Naive thymus-derived CD8-positive, alpha-beta T cell (primary cell): ENCODE measurements at places on chromosomes 5 and 9. TPM values are rescaled to one million over a fixed set of nuclear protein-coding genes. Genes with fewer than 3 reads are reported as not detected.
A peak's percentile ranks its signal among the peaks of the same experiment; 100 is the strongest.

DNA sequence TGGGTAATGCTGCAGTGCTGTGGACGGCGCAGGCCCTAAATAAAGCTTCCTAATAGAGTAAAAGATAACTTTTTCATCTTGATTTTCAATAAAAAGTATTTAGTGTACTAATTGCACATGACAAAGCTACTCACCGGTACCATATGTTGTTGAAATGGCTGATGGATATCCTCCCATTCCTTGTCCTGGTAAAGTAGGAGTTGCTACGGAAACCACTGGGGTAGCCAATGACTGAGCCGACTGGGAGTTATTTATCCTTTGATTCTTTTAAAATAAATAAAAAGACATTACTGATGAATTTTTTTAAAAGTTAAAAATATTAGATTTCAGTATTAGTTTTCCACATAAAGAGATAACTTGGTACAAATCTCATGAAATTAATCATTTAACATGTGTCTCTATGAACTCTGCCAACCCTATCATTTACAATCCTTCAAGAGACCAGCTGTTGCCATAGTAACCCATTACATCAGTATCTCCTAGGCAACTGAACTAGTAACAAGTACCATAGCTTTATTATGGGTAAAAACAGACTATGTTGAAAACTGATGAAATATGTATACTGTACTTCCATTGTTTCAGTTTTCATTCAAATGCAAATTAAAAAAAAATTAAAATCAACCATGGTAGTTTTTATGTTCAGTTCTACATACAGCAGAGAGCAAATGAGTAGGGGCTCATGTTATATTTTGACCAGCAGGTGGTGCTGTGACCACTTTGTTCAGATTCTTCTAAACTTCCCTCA, 153.7 kb downstream of the MEF2C start:
- DNase-seq, result peak; percentile 76

DNA sequence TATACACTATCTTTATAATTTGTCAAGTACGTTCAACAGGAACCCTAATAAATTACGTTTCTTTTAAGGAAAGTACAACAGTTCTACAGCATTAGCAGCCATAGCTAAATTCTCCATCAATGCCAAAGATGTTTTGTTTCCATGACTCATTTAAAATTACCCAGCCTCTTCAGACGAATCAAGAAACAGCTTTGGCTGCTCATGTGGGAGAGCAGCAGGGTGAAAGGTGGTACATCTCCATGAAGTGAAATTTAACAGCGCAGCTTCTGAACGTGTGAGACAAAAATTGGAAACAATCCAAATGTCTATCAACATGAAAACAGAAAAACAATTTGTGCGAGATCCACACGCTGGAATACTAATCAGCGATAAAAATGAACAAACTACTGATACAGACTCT, 327.3 kb upstream of the CDH6 start:
- DNase-seq, result no peak

GRCh38 chr5:112126982-112127381, 292.1 kb downstream of the EPB41L4A start:
- no peak for DNase-seq

- no peak for DNase-seq
These were observed 6.4 kb upstream of the TEX48 start for GRCh38 chr9:114688379-114688778.

- no peak for DNase-seq
These were observed 140.8 kb downstream of the C9orf152 start for GRCh38 chr9:110066929-110067716.

Gene GPX3
- not detected for polyA plus RNA-seq

Gene FAT2
- not detected for polyA plus RNA-seq

DNA sequence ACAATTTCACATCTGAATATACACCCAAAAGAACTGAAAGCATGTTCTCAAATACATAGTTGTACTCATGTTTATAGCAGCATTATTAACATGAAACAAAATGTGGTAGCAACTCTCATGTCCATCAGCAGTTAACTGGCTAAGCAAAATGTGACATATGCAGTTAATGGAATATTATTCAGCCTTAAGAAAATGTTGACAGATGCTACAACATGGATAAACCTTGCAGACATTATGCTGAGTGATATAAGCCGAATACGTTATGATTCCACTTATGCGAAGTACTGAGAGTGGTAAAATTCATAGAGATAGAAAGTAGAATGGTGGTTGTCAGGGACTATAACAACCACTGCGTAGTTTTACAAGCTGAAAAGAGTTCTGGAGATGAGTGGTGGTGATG, 1469.0 kb upstream of the ACO1 start:
- DNase-seq, result no peak

Gene DMRT1
- not detected for polyA plus RNA-seq

Gene ASS1
- polyA plus RNA-seq, result not detected

- DNase-seq, result no peak
These were observed 103.5 kb downstream of the NFIB start for GRCh38 chr9:14210428-14210827.

DNA sequence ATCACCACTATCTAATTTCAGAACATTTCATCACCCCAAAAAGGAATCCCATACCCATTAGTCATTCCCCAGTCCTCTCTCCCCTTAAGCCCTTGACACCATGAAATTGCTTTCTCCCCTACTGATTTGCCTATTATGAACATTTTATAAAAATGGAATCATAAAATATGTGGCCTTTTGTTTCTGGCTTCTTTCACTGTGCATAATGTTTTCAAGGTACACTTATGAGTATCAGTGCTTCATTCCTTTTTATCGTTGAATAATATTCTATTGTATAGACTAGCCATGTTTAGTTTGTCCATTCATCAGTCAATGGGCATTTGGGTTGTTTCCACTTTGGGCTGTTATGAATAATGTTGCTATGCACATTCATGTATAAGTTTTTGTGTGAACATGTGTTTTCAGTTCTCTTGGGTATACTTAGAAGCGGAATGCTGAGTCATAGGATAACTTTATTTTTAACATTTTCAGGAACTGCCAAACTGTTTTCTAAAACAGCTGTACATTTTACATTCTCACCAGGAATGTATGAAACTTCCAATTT, 40.4 kb upstream of the FGF1 start:
- no peak for DNase-seq

GRCh38 chr5:1834022-1834551, 32.9 kb downstream of the NDUFS6 start:
- DNase-seq, result no peak

DNA sequence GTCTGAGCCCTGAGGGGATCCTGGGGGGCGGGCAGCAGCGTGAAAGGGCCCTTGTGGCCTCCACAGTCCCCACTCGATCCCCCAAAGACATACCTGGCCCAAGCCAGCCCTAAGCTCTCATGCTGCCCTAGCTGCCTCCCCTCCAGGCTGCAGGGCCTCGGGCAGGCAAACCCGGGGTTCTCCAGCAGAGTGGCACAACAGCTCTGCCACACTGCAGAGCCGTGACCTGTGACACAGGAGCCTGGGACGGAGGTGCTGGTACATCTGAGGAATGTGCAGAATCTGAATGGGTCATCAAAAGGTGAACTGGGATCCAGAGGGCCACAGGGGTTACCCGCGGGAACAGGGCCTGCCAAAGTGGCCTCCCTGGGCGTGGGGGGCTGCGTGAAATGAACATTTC, 163.2 kb downstream of the DAB2IP start:
- no peak for DNase-seq

Gene FBP1
- 22.1 TPM for polyA plus RNA-seq

DNA sequence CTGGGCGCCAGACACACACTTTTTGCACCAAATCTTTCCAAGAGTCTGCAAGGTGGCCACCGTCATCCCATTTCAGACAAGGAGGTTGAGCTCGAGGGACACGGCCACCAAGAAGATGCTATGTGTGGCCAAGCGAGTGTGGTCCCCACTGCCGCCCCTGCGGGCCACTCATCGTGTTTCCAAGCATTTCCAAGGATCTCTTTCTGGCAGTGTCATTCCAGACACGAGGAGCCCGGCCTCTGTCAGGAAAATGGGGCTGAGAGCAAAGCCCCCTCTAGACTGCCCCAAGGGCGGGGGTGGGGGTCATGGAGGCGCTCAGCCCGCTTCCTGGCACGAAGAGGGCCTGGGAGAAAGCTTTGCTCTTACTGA, 10.6 kb downstream of the VAV2 start:
- DNase-seq, result no peak

Gene RNF208
- polyA plus RNA-seq, result not detected

GRCh38 chr5:173679909-173680630, 63.6 kb upstream of the BOD1 start:
- DNase-seq, result no peak

DNA sequence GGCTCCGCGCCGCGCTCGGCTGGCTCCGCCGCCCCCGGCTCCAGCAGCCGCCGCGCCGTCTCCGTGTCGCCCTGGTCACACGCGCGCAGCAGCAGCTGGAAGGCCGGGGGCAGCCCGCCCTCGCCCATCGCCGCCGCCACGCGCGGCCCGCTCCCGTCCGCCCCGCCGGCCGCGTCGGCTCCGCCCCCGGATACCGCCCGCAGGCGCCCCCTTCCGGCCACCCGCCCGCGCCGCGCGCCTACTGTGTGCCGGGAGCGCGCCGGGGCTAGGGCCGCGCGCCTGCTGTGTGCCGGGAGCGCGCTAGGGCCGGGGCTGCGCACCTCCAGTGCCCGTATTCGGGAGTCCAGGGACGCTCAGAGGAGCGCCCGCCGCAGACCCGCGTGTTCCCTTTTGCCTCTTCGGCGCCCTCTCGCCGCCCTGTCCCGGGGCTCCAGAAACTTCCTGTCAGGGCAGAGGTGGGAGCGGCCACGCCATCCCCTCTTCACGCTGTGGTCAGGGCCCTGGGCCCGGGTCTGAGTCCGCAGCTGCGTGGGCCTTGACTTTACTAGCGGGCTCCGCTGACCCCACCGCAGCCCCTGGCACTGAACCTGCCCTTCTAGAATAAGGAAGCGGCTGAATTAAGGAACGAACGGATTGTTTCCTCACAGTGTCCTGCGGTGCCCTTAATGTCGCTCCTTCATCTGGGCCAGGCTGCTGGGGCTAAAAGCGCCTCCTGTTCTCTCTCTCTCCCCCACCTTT, at the start of gene ANKS6:
ANKS6 (minus strand) TSS at position 192 of the 738 bp plus-strand sequence; CDS start at position 128, 64 bp downstream.
- DNase-seq, result peak; percentile 88

Gene GFI1B
- polyA plus RNA-seq, result not detected

Gene PRDM9
- not detected for polyA plus RNA-seq

- DNase-seq, result no peak
These were observed 1647.4 kb upstream of the C9orf72 start for GRCh38 chr9:29220596-29221251.

Gene GPR151
- not detected for polyA plus RNA-seq

Gene SLC6A19
- not detected for polyA plus RNA-seq

DNA sequence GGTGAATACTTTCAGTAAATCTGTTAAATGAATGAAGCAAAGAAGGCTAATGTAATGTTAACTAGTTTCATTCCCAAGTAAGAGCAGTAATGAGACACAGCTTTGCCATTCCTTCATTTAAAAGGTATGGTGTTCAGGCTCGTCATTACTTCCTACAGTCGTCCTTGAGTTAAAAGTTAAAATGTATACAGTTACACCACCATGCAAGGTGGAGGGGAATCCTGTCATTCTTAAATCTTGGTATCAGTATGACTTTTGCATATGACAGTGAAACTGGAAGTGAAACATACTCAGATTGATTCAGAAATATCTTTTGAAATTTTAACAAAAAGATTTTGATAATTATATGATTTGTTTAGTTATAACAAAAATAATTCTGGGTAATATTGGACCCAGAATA, 25.9 kb downstream of the MTRR start:
- DNase-seq, result no peak

- DNase-seq, result peak; percentile 8
These were observed 1.6 kb downstream of the FBXW11 start for GRCh38 chr5:172004824-172005237.

DNA sequence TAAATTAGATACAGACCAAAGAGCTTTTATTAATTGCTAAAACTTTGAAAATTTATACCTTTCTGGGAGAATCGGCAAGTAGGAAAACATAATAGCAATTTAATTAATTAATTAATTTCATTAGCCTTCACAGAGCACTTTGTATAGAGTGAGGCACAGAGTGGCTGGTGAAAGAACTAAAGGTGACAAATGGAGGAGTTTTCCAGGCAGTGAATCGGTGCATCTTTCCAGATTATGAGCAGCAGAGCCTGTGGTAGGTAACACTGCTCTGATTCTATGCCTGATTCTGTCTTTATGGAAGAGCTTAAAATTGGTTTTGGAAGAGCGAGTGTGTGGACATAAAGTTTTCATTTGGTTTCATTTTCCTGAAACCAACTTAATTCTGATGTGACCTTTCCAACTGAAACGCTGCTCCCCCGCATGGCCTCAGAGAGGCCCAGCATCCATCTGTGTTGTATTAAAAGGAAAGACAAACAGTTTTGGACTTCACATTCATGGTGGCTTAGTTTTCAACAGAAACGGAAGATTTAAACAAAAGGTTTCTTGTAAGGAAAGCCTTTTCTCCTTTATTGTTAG, 188.9 kb upstream of the RPS23 start:
- no peak for DNase-seq

Gene LTC4S
- 1.5 TPM for polyA plus RNA-seq

- DNase-seq, result no peak
These were observed 419.6 kb upstream of the PIK3R1 start for GRCh38 chr5:67795781-67796477.

- DNase-seq, result peak; percentile 70
These were observed 229.4 kb downstream of the DMAC1 start for GRCh38 chr9:7570107-7570720.

Gene ADAMTSL1
- not detected for polyA plus RNA-seq

GRCh38 chr9:91586282-91586681, 162.7 kb upstream of the NFIL3 start:
- no peak for DNase-seq

DNA sequence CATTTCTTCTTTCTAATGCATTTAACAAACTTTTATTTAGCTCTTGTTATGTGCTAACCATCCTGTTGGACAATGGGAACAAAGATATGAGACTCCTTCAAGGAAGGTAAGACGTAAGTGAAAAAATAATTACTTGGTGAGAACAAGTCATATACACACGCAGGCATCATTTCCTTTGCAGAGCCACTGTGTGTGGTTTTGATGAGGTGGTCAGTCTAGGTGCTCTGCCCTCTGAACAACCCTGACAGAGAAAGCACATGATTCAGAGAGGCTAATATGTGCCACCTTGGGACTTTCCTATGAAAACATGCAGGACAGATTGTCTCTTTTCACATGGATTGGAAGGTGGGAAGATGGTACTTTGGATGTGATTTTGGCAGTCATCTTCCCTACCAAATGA, 1162.5 kb upstream of the DMAC1 start:
- no peak for DNase-seq

GRCh38 chr9:132631280-132631679, 38.5 kb downstream of the DDX31 start:
- no peak for DNase-seq

Gene PLAC8L1
- not detected for polyA plus RNA-seq

Gene WDR36
- polyA plus RNA-seq, result 25.2 TPM

DNA sequence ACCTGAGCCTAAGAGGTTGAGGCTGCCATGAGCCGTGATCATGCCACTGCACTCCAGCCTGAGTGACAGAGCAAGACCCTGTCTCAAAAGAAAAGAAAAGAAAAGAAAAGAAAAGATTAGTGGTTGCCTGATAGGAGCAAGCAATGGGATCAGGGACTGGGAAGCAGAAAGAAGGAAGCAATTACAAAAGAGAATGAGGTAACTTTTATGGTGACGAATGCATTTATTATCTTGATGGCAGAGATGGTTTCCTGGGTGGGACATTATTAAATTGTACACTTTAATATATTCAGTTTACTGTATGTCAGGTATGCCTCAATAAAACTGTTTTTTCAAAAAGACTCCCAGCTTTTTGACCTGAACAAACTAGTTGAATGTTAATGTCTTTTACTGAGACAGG, 7.5 kb upstream of the PFDN1 start:
- no peak for DNase-seq
